NT2/D1 (cell line): ENCODE measurements at places on chromosomes 3 and 15.
A peak's percentile ranks its signal among the peaks of the same experiment; 100 is the strongest.

GRCh38 chr15:59691194-59691805 lies 2.2 kb upstream of the BNIP2 start:
- DNase-seq = peak; percentile 1

GRCh38 chr15:52208306-52208946 lies 17.2 kb upstream of the GNB5 start:
- peak; percentile 49 for DNase-seq

DNA sequence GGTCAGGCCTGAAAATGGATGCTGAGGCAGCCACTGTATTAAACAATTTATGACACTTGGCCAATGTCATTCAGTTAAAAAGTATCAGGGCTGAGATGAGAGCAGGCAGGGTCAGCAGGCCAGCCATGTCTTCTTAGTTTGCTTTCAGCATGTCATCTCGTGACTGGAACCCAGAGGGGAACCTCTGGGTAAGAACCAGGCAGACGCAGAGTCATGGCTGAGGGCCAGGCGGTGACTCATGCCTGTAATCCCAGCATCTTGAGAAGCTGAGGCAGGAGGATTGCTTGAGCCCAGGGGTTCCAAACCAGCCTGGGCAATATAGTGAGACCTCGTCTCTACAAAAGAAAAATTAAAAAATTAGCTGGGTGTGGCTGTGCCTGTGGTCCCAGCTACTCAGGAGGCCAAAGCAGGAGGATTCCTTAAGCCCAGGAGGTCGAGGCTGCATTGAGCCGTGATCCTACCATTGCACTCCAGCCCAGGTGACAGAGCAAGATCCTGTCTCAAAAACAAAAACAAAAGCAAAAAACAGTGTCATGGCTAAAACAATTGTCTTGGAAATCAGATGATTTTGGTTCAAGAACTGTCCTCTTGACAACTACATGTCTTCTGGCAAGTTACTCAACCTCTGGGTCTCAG lies 11.7 kb downstream of the BCL2L10 start:
- no peak for DNase-seq

- DNase-seq = no peak
Observed at GRCh38 chr3:186743666-186744065, 26.5 kb downstream of the KNG1 start.

DNA sequence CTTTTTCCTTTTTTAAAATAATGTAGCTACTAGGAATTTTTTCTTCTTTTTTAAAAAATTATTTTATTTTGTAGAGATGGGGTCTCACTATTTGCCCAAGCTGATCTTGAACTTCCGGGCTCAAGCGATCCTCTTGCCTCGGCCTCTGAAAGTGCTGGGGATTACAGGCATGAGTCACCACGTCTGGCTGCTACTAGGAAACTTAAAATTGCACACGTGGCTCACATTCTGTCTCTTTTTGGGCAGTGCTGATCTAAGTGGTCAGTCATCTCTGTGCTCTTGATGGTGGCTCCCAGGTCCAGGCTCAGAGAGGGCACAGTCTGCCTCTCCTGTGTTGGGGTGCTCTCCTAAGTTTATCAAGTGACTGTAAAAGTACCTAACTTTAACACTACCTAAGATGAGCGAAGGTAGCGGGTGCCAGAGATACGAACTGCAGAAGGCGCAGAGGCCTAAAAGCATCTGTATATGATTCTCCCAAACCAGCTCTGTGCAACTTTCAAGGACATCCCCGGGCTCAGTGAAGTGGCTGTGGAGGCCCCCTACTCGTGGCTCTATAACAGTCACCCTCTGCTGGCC lies 52.9 kb upstream of the SEC13 start:
- no peak for DNase-seq

- no peak for DNase-seq
Observed at GRCh38 chr3:177451864-177452830, 254.9 kb upstream of the TBL1XR1 start.

DNA sequence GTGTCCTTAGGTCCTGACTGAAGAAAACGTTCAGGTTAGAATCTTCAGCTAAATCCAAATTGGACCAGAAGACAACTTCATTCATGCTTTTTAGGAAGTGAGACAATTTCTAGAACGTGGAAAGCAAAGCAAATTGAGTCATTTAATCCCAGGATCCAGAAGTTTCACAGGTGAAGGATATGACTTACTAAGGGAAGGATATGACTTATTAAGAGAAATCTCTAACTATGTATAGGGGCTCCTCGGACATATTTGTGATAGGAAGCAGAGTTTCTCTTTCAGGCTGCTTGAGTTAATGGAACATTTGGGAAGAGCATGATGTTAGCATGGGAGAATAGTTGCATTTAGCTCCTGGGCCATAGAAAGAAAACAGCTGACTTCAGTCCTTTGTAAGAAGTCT lies 16.1 kb upstream of the PLOD2 start:
- DNase-seq = no peak

DNA sequence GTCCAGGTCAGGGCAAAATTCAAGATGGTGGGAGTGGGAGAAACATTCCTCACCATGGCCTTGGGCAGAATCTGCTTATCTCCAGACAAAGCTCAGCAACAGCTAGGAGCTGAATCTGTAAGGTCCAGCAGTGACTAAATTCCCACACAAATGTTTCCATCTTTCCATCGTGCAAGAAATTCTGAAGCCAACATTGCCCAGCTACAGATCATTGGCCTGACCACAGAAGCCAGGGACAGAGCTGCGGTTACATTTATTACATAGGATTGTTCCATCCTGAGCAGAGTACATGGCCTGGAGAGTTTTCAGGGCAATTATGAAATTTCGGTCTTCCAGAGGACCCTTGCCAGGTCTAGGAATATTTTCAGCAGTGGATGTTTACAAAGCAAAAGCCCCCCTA lies 100.3 kb downstream of the LIPC start:
- DNase-seq = no peak

- DNase-seq = no peak
Observed at GRCh38 chr3:158110658-158111018, 749 bp downstream of the RSRC1 start.

DNA sequence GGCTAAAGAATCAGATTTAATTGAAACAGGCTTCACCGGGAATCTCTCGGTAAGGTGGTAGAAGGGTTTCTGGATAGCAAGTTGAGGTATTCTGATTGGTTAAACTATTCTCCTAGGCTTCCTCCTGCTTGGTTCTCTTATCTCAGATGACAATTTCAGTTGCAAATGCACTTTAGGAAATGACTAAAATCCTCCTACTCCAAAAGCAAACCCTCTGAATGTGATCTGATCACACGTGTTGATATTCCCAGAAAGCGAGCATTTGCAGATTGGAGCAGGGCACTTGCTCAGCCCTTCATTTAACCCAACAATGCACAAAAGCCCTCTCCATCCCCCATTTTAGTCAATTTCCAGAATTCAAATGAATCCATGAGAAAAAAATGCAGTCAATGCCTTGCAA lies 55.6 kb upstream of the ICE2 start:
- no peak for DNase-seq

GRCh38 chr3:156271995-156272719 lies 151.8 kb downstream of the KCNAB1 start:
- DNase-seq = no peak

DNA sequence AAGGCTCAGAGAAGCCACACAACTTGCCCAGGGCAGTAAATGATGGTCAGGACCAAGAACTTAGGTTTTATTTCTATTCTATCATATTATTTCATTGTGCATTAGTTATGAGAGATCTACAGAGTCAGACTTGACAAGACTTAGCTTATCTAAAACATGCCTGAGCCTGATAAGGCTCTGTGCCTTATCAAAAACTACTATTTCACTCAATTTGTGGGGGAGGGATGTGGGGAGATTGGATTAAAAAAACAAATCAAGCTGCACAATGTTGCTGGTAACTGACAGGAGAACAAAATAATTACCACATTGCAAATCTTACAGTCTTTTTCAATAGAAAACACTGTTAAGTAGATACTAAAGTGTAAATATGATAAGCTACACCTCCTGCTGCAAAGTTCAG lies 16.0 kb downstream of the HACD2 start:
- no peak for DNase-seq
